NB4 (cell line): ENCODE measurements at places on chromosomes 4 and X.

GRCh38 chr4:153466081-153466948 is at the start of gene TMEM131L:
TSS of gene TMEM131L (plus strand) at chr4:153466360. CDS start at chr4:153466398, 38 bp downstream.
- peak; percentile 85 for DNase-seq

GRCh38 chr4:6467600-6467999 is 4.8 kb downstream of the PPP2R2C start:
- DNase-seq = no peak

DNA sequence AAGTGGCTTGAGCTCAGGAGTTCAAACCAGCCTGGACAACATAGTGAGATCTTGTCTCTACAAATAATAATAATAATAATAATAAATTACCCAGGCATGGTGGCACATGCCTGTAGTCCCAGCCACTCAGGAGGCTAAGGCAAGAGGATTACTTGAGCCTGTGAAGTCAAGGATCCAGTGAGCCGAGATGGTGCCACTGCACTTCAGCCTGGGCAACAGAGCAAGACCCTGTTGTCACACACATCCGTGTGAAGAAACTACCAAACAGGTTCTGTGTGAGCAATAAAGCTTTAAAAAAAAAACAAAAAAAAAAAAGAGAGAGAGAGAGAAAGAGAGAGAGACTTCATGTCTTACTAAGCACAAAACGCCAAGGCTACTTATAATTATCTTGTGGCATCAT is 42.5 kb downstream of the ANOS1 start:
- no peak for DNase-seq

DNA sequence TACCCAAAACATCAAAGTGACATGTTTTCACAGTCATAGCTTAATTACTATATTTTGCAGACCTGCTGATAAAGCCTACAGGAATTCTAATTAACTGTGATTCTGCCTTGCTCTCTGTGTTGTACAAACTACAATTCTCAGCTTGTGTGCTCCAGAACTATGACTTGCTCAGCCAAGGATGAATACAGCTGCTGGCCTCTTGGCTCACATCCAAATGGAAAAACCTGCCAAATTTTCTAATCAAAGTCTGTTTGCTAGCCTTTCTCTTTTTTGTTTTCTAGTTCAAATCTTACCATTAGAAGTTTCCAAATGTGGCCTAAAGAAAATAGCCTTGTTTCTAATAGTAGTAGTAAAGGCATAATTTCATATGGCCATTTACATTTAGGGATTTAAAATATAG is 1176.8 kb downstream of the FAM133A start:
- DNase-seq = no peak

DNA sequence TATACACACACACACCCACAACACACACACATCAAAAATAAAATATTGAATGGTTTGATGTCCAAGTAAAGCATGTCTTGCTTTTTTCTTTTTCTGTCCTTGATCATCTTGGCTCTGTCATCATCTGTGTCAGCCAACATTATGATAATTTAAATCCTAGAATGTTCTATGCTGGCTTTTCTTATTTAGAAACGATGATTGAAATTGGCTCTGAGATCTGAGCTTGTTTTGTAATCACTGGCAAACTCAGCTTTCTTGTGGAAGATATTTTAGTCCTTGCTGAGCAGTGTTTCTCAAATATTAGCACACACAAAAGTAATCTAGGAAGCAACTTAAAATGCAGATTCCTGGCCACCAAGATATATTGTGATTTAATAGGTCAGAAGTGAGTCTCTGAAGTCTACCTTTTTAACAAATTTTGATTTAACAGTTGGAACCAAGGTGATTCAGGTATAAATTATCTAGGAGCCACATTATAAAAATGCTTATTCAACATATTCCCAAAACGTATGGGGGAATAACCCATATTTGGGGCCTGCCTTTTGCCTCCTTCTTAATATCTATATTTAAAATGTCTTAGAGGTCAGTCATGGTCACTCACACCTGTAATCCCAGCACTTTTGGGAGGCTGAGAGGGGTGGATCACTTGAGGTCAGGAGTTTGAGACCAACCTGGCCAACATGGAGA is 24.0 kb upstream of the DSPP start:
- DNase-seq = no peak

GRCh38 chr4:88137112-88137511 is 21.3 kb downstream of the ABCG2 start:
- DNase-seq = no peak

DNA sequence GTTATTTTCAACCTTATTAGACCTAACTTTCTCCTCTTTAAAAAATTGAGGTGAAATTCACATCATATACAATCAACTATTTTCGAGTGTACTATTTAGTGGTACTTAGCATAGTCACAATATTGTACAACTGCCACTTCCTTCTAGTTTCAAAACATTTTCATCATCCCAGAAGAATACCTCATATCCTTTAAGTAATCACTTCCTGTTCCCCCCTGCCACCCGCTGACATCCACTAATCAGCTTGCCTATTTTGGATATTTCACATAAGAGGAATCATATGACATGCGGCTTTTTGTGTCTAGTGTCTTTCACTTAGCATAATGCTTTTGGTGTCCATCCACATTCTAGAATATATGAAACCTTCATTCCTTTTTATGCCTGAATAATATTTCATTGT is 10.0 kb upstream of the PPA2 start:
- peak; percentile 28 for DNase-seq

- DNase-seq = no peak
Measured at GRCh38 chr4:181611033-181611711, 632.0 kb upstream of the TENM3 start.

GRCh38 chr4:48944252-48944651 is 37.7 kb upstream of the OCIAD2 start:
- no peak for DNase-seq

- peak; percentile 47 for DNase-seq
Measured at GRCh38 chr4:181548873-181549575, 694.2 kb upstream of the TENM3 start.

GRCh38 chrX:51878056-51878455 is 15.4 kb upstream of the MAGED1 start:
- no peak for DNase-seq

GRCh38 chr4:26955241-26955640 is 94.6 kb downstream of the STIM2 start:
- no peak for DNase-seq

- no peak for DNase-seq
Measured at GRCh38 chr4:149823769-149824221, 8.2 kb upstream of the IQCM start.

- DNase-seq = no peak
Measured at GRCh38 chr4:76736414-76736813, 161.5 kb downstream of the SOWAHB start.

DNA sequence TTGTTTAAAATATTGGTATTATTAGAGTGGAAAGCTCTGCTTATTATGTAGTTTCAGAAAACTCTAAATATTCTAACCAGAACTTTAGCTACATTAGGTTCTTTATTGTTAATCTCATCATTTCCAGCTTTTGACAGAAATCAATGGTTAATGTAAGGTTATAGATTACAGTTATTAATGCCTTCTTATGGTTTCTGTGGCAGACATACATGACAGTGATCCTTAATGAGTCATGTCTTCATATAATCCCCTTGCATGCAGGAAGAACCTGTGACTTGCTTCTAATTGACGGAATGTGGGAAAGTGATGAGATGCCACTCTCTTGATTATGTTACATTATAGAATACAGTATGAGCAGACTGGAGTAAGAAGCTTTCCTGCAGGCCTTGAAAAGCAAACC is 23.5 kb downstream of the KLHL8 start:
- no peak for DNase-seq

- DNase-seq = no peak
Measured at GRCh38 chr4:26707342-26707741, 123.5 kb downstream of the TBC1D19 start.

DNA sequence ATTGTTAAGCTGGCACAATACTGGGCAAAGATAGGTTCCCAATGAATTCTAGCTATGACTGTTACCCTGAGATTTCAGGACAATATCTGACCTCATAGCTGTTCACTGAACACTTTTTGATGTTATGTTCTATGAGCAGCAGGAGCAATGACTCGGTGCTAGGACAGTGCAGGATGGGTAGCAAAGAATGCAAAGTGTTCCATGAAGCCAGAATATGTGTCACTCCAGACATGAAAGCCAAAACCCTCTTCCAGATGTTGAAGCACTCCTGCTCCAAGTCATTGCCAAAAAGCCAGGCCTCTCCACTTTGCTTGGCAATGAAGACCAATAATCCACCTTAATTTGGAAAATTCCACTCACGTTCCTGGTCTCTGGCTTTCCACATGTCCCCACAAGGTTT is 300.9 kb upstream of the CPEB2 start:
- no peak for DNase-seq

GRCh38 chr4:82053396-82053795 is 320.4 kb downstream of the HNRNPD start:
- DNase-seq = no peak

- no peak for DNase-seq
Measured at GRCh38 chr4:150619042-150619441, 37.1 kb downstream of the MAB21L2 start.

DNA sequence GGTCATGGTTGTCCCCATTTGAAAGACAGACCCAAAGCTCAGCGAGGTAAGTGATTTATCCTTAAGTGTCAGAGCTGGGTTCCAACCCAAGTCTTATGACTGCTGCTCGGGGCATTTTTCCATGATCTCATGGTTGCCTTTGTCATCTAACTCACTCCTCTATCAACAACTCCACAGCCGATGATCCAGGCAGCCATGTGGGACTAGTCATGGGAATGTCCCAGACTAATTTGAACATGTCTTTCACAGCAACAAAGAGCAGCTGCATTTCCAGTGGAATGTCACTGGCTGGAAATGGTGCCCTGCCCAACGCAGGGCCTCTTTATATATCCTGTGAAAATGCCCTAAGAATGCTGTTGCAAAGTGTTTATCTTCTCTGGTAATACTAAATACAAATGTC is 284.8 kb upstream of the PPARGC1A start:
- DNase-seq = no peak
